ENCODE measurements at places on chromosomes 5 and 9.

GRCh38 chr9:133527444-133527920, 2.7 kb upstream of the MYMK start:
- no peak for DNase-seq

- DNase-seq, result peak; percentile 70
Measured at GRCh38 chr5:144203750-144204596, 33.3 kb downstream of the KCTD16 start.

DNA sequence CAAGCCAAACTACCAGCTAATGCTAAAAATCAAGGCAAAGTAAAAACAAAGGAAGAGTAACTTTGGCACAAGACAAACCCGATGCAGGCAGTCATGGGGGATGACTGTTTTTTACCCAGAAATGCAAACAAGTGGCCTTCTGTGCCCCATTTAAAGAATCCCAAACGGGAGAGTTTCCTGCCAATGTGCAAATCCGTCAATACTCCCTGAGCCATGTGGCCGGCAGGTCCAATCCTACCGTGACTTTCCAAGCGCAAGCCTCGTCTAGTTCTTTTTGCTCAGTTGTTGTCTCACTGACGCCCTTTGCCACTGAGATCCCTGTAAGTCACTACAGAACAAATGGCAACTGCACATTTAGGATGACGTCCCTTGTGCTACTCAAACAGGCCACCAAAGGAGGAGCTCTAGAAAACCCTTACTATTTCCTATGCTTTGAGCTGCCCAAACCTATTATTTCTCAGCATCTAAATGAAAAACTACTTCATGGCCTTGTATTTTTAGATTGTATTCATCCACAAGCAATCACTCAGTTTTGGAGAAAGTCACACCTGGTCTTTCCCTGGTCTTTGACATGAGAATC, 43.4 kb downstream of the OTULIN start:
- no peak for DNase-seq

DNA sequence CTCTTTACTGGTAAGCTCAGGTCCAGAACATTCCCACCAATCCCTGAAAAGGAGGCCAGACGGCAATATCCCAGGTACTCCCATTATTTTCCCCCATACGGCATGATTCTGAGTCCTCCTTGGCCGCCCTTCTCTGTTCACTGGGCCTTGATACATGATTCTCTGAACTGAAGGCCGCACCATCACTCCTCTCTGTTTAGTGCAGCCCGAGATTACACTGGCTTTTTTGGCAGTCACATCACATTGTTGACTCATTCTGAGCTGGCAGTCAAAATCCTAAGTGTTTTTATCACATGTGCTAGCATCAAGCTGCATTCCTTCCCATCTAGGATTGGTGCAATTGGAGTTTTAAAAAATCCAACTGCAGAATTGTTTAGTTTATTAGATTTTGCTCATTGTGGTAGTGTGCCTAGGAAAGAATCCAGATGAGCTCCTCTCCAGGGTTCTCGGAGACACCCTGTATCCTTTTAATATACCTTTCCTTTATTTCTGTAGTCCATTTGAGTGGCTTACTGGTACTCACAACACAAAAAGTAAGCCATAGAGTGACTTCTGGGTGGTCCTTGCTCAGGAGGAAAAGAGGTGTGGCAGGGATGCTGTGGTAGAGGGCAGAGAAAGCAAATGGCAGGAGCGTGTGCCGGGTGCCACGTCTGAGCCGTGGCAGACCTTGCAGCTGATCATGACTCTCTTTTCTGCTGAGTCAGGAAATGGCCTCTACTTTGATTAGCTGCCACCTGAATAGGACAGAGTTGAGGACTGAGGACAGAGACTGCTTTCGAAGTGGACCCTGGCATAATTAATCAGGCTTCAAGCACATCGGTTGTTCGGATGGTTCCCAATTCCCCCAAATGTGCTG, 121.1 kb upstream of the IL12B start:
- DNase-seq, result peak; percentile 73

GRCh38 chr9:107557236-107557990, 67.8 kb upstream of the KLF4 start:
- no peak for DNase-seq

GRCh38 chr9:123090198-123090896, 56.9 kb downstream of the GPR21 start:
- DNase-seq, result no peak

DNA sequence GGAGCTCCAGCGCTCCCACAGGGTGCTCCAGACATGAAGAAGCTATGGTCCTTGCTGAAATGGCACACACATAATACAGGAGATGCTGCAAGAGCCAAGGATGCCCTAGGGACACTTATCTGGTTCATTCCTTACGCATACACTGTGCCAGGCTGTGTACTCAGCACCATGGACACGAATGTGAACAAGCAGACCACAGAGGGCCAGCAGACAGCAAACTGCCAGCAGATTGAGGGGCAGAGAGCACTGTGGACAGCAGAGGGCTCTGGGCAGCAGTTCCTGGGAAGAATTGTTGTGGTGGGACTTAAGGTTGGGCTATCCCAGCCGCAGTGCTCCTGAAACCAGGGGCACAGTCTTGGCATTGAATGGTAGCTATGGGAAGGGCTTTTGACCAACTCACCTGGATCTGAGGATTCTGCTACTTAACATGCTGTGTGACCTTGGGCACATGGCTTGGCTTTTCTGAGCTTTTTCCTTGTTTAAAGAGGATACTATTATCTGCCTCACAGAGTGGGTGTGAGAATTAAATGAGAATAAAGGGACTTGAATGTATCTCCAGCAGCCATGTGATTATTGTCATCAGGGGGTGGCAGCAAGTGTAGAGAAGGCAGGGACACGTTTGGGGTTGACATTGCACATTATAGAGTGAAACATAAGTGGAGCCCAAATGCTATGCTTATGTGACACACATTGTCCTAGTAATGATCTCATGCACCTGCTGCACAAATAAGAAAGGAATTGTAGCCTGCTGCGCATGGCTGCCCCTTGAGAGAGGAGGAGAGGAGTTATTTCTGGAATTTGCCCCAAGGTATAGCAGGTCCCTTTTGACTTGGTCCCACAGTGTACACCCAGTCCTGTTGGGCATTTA, 30.1 kb downstream of the PPARGC1B start:
- no peak for DNase-seq

DNA sequence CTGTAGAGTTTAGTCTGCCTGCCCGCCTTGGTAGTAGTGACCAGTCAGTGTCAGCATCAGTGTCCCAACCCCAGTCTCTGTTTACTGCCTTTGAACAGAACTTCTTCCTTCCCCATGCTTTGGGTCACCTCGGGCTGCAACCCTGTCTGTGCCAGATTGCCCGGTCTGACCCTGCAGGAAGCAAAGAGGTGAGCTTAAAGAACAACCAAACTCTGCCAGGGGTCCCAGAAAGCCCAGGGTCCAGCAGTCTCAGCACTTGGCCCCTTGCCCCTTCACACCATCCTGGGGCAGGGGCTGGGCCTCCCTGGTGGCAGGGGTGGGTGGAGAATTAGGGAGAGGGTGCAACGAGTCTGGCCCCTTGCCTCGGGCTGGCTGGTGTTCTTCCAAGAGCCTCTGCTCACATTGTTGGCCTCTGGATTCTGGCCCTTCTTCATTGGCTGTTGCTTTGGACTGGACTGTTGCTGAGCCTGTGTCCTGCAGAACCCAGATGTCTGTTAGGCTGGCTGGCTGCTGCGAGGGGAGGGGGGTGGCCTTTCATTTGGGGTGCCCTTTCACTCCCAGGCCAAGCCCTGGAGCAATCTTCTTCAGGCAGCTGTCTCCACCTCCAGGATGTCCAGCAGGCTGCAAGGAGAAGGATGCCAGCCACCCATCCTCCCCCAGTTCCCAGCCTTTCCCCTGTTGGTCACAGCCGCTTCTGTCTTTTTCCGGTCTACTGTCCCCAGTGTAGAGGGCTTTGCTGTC, 51.2 kb downstream of the SAR1B start:
- no peak for DNase-seq

DNA sequence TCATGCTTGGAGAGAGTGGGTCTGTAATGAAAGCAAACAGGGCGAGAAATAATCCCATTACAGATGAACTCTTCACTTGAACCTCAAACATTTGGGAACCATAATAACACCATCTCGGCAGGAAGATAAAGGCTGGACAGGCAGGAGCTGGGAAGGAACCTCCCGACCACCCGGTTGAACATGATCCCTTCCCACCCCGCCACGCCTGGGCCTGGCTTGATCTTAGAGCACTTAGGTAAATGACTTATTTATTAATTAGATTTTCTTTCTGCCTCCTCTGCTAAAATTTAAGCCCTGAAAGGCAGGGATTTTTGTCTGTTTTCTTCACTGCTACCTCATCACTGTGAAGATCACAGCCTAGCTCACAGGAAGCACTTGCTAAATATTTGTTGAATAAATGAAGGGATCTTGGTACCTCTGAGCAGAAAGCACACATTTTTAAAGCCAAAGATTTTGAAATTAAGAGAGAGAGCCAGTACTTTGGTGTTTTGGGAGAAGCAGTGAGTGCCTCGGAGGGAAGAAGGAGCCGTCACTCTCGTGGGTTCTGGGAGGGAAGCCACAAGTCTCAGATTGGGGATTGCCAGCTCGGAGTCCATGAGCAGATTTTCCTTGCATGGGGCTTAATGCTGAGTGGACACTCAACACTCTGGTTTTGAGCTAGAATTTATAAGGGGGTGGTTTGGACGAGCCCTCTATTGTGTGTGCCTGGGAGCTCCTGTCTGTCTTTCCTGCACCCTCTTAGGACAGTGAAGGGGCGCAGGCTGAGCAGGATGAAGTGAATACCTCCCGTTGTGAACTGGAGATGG, 133.3 kb downstream of the MACROH2A1 start:
- no peak for DNase-seq

DNA sequence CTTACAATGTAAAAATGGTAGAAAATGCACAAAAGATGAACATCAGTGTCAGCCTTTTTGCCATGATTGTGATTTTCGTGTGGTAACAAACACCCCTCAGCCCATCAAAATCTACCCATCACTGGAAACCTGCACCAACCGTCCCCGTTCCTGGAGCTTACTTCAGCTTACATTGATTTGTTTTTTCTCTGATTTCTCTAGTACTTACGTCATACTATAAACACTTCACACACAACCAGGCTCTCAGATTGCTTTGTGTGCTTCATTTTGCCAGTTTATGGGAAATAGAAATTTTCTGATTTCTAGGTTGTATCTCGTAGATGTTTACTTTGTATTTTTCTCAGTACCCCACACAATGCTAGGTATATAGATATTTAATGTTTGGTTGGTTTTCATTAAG, 129.1 kb downstream of the RAB3C start:
- DNase-seq, result no peak

GRCh38 chr5:159786901-159787691, 129.2 kb upstream of the ADRA1B start:
- no peak for DNase-seq

DNA sequence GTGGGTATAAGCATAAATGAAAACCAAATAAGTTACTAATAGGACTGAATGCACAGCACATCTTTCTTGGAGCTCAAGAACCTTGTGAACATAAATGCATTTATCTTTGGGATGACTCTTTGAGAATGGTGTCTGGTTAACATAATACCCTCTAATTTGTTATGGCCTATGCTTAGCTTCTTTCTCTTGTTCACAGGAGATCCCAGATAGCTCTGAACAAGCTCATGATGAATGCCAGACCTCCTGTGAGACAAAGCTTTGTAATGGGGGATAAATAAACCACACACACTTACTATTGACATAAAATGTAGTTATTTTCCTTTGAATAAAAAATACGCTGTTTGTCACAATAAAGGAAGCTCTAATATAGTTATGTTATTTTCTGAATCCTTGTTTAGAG, 111.5 kb downstream of the PSAT1 start:
- no peak for DNase-seq

GRCh38 chr9:125554726-125555125, 152.3 kb downstream of the MAPKAP1 start:
- no peak for DNase-seq

DNA sequence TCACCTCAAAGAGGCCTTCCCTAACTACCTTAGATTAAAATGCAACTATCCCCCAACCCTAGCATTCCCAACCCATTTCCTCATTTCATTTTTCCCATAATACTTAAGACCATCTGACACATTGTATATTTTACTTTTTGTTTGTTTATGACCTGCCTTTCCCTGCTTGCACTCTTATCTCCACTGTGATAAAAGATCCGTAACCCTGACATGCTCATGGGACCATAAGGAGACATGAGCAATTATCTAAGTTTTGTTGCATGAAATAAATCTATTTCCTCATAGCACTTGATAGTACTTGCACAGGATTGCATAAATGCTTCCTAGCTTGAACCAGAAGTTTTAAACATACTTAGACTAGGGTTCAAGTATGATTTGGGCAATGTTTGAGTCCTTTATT, 323.7 kb downstream of the NPR3 start:
- no peak for DNase-seq

DNA sequence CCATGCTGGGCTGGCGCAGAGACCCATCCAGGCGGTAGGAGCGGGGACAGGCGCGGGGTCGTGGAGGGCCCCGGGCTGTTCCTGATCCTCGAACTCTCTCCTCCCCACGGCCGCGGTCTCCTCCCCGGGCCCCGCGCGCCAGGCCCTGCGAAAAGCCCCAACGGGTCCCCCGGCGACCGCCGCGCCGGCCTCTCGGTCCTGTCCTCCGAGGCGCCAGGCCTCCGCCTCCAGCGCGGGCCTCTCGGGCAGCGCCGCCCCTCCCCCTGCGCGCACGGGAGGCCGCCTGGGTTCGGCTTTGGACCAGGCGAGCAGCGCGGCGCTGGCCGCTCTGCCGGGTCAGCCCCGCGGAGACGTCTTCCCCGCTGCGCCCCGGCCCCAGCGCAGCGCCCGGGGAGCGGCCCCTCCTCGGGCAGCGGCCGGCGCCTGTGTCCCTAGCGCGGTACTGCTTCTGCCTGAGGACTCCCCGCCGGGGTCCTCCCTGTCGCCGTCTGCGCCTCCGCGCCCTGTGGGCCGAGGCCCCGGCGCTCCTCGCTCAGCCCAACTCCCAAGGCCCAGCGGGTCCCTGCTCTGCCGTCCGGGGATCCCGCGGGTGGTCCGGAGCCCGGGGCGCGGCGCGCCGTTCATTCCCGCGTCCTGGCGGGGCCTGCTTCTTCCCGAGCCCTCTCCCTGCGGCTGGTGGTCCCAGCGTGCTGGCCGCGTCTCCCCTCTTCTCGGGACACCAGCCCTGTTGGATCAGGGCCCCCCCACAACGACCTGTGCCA, 13.4 kb downstream of the COL23A1 start:
- no peak for DNase-seq

DNA sequence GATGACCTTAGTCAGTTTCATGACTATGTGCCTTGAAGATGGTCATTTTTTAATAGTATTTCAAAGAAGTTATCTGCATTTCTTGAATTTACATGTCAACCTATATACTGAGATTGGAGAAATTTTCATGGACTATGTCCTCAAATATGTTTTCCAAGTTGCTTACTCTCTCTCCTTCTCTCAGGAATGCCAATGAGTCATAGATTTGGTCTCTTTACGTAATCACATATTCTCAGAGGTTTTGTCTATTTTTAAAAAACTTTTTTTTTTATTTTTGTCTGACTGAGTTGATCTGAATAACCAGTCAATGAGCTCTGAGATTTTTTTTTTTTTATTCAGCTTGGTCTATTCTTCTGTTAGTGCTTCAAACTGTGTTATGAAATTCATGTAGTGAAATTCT, 374.7 kb upstream of the GRIN3A start:
- peak; percentile 14 for DNase-seq

- DNase-seq, result no peak
Measured at GRCh38 chr9:113156880-113157279, 6.1 kb downstream of the SLC31A2 start.

Data from RKO (cell line).